Right ventricle myocardium superior (tissue), 1 donor: ENCODE measurements at places on chromosomes 11 and 22. TPM values are rescaled to one million over a fixed set of nuclear protein-coding genes. Genes with fewer than 3 reads are reported as not detected.
A peak's percentile ranks its signal among the peaks of the same experiment; 100 is the strongest.

DNA sequence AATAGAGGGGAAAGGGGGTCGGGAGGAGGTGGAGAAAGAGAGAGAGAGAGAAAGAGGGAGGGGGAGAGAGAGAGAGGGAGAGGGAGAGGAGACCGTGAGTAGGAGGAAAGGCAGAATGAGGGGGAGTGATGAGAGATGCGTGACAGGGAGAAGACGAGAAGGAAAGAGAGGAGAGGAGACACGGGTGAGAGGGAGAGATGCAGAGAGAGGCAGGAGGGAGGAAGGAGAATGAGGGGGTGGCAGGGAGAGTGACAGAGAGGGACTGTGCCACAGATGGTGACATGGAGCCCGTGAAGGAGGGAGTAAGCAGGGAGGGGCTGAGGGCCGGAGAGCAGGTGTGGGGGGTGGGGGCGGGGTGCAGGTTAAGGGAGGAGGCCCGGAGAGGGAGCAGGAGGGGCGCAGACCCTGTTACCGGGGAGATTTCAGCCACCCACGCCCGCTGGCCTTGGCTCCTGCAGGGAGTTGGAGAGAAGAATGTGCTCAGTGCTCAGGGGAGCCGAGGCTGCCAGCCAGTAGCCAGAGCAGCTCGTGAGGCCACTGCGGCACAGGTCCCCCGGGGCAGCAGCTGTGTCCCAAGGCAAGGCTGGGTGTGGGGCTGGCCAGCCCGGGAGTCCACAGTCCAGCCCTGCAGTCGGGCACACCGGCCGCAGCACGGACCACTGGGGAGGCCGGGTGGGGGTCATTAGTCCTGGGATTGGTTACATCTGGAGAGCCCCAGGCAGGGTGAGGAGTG is at the start of gene SSTR3:
SSTR3 (minus strand) TSS at position 304 of the 733 bp plus-strand sequence. CDS start 4,674 bp downstream, outside the sequence.
- no peak for DNase-seq

DNA sequence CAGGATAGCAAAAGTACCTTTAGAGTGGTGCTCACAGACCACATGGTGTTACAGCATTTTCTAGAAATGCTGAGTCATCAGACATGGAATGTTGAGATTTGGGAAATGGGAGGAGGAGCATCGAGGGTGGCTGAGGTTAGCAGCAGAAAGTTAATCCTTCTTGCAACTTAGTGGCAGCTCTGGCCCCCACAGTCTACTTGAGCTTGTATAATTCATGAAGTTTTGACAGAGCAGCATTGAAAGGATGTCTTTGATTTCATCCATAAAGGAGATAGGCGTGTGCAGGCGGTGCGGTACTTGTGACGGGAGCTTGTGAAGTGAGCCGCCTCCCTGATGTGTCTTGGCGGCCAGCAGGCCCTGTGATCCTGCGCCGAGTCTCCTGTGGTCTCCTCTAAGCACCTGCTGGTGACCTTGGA is 330.5 kb downstream of the TBC1D22A start:
- no peak for DNase-seq

The FZD4 gene
- total RNA-seq = 26.9 TPM

GRCh38 chr22:48692734-48693376 is 1134.8 kb downstream of the BRD1 start:
- peak; percentile 31 for DNase-seq

DNA sequence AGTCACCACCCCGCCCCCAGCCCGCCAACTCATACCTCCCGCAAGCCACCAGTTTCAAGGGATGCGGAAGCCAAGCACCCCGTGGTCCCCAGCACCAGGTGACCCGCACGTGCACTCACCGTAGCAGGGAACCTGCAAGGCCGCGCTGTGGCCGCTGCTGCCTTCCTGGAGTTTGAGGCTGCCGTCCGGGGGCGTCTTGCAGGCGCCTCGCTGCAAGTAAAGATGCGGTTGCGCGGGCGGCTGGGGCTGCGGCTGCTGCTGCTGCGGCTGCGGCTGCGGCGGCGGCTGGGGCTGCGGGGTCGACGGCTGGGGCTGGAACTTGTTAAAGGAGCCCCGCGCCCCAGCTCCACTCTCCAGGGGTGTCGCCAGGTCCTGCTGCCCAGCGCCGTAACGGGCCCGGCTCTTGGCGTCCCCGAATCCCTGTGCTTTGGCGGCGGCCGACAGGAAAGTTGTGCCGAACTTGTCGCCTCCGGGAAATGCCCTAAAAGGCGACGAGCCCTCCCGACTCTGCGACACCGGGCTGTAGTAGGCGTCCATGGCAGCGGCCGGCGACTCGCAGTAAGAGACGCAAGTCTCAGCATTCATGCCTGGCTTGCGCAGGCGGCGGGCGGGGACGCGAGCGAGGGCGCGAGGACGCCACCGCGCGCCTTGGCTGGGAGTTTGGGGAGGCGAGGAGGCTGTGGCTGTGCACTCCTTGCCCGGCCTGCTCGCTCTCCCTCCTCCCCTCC is at the start of gene ALX4:
ALX4 (minus strand) TSS at position 662 of the 728 bp plus-strand sequence; CDS start at position 585, 77 bp downstream.
- DNase-seq = peak; percentile 69

The OR8A1 gene
- total RNA-seq = not detected

DNA sequence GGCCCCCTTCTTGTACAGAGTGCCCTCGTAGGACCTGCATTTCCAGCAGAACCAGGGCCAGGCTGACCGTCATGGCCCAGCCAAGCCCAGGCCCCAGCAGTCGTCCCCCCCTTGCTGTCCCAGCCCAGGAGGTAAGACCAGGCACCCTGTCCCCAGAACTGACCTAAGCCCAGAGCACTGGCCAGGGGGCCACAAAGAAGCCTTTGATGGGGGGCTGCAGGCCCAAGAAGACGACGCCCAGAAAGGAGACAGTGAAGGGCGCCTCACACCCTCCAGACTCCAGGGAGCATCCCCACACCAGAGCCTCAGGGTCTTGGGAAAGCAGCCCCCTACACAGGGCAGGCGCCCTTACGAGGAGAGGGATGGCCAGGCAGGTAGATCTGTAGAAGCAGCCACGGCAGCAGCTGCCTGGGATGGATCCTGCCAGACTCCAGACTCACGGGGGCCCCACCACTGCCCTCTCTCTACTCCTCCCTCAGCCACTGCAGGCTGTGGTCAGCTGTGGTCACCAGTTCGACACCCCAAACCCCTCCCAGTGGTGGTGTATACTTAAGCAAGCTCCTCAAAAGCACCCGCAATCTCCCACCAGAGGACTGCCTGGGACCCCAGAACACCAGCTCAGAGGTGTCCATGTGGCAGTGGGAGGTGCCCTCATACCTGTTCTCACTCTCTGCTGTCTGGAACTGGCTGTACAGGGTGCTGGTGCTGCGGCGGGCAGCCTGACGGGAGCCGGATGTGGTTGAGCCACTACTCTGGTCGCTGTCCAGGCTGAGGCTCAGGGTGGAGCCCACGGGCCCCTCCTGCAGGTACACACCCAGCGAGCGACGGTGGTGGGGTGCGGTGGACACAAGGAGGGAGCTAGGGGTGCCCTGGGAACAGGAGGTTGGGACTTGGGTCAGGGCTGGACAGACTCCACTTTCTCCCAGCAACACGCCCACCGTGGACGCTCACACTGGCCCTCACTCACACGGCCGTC is 27.0 kb downstream of the SBF1 start:
- DNase-seq = no peak

GRCh38 chr22:23553924-23554870 is 25.9 kb downstream of the IGLL1 start:
- no peak for DNase-seq

DNA sequence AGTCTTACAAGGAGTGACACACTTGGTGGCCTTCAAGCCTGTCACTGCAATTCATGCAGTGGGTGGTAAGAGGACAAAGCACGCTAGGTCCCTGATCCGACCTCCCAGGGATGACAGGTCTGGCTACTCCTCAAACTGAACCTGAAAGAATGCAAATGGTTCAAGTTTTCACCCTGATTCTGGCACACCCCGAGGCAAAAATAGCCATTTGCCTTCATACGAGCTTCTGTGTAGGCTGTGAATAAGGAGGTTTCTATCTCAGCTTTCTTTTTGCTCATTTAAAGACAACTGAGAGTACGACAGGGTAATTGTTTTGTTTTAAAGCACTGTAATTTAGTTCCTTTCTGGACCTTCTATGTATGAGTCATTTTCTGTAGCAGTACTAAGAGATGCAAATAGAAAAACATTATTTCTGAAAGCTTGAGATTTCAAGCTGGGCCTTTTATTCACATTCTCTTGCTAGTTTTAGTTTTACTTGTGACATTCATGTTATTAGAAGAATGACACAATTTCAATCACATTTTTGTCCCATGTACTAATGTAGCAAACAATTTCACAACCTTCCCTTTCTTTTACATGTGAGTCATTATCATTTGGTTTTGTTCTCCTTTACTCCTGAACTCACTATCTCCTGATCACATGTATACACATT is 56.6 kb upstream of the FDX1 start:
- no peak for DNase-seq

- peak; percentile 89 for DNase-seq
Observed at GRCh38 chr11:117885777-117886176, 9.3 kb upstream of the FXYD6 start.

GRCh38 chr22:34395370-34395769 is 475.1 kb upstream of the LARGE1 start:
- no peak for DNase-seq

GRCh38 chr11:74011360-74012073 is 2.6 kb upstream of the UCP3 start:
- no peak for DNase-seq

- DNase-seq = no peak
Observed at GRCh38 chr22:24190159-24190540, 8.9 kb downstream of the SUSD2 start.

DNA sequence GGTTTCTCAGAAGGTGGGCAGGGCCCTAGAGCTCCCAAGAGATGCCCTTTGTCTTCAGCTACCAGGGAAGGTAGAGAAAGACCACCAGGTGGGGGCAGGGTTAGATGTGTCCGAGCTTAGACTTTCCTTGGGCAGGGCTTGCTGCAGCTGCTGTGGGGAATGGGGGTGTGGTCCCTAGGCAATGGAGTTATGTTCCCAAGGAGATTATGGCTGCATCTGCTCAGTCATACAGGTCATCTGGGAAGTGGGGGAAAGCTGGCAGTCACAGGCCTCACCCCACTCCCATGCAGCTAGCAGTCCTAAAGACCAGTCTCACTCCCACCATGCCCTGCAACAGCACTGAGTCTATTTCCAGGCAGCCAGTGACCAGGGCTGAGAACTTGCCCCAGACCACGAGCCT is 29.5 kb downstream of the MMP27 start:
- DNase-seq = no peak

- DNase-seq = no peak
Observed at GRCh38 chr11:83115551-83115950, 41.4 kb upstream of the PCF11 start.

The ROM1 gene
- 1.5 TPM for total RNA-seq

The MRPL48 gene
- total RNA-seq = 45.4 TPM

The RAB38 gene
- 0.73 TPM for total RNA-seq

DNA sequence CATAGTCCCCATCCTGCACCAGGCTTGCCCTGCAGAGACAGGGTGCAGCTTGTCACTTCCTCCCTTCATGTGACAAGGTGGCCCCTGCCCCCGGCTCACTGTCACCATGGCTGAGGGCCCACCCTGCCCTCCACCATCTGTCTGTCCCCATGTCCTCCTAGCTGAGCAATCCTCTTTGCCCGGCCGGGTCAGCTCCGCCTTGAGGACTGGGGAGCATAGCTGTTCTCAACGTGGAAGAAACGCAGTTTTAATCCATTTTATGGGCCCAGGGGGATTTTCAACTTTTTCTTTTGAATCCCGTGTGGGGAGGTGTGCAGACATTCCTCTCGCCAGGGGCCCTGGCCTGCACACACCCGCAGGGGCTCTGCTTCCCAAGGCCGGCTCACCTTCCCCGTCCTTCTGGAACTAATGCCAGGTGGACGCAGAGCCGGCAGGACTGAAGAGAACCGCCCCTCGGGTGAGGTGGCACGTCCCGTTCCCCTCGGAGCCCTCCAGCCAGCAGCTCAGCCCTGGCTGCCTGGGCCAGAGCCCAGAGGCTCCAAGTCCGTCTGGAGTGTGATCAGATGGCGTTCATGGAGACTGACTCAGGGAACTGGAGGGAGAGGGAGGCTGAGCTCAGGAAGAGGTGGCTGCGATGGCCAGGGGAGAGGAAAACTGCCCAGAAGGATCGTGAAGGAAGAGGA is 1108.7 kb downstream of the BRD1 start:
- no peak for DNase-seq

DNA sequence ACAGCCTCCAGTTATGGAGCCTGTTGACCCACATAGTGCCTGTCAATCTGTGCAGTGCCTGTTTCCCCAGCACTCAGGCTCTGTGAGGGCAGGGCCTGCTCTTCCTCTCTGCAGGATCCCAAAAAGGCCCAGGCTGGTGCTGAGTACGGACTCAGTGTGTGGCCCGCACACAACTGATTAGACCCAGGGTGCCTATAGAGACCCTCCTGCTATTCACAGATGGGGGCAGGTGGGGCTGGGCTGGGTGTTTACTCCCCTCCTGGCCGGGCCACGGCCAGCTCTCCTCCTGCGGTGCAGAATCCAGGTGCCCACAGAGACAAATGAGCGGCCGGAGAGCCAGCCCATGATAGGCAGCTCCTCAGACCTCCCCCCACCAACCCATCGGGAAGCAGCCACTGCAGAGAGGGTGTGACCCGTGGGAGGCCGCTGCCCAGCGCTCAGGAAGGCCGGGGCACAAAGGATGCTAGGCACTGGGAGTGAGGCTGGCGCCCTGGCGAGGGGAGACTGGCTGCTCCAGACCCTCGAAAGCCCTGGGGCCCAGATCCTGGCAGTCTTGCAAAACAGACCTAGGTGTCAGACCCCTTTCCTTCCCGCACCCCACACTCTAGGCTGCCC is 239.0 kb downstream of the CTTN start:
- DNase-seq = no peak

DNA sequence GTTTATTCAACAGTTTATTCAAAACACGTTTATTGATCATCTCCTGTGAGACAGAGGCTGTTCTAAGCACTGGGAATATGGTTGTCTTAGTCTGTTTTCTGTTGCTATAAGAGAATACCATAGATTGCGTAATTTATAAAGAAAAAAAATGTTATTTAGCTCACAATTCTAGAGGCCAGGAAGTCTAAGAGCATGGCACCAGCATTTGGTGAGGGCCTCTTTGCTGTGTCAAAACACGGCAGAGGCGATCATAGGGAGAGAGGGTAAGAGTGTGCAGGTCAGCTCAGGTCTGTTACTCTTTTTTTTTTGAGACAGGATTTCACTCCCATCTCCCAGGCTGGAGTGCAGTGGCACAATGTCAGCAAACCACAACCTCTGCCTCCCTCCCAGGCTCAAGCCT is 5.2 kb upstream of the IL17RA start:
- no peak for DNase-seq

The ENTHD1 gene
- not detected for total RNA-seq
